Anterior cingulate cortex (tissue), 58 donors: ENCODE measurements at places on chromosomes 11 and 22.
A peak's percentile ranks its signal among the peaks of the same experiment; 100 is the strongest.

DNA sequence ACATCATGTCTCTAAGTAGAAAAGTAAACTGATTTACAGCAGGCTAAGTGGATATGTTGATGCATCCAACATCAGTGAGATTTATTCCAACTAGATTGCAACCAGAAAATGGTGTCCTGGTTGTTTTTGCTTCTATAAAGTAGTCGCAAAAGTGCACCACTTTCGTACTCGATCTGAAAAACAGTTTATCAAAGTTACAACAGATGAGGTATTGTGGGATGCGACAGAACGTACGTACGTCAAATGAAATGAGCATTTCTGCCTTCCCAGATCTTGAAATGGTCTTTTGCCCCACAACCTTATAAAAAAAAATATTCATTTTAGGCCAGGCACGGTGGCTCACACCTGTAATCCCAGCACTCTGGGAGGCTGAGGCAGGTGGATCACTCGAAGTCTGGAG lies 13.7 kb downstream of the GRAP2 start:
- no peak for DNase-seq

- no peak for DNase-seq
These were observed 11.0 kb upstream of the SHANK2 start for GRCh38 chr11:71263386-71263785.

- peak; percentile 15 for DNase-seq
These were observed 40.4 kb upstream of the AMPD3 start for GRCh38 chr11:10414659-10415058.

DNA sequence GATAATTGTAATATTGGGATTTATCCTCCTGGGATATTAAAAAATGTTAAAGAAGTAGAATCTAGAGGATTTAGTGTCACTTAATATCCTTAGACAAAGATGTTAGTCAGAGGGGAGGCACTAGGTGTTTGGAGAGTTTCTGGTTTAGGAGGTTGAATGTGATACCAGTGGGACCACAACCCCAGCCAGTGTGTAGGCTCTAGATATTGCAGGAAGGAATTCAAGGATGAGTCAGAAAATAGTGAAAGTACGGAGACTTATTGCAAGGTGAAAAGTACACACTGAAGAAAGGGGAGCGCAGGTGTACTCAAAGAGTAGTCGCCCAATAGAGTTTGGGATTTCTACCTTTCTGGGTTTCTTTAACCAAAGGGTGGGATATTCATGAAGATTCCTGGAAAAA lies 5.7 kb upstream of the TMEM41B start:
- no peak for DNase-seq

DNA sequence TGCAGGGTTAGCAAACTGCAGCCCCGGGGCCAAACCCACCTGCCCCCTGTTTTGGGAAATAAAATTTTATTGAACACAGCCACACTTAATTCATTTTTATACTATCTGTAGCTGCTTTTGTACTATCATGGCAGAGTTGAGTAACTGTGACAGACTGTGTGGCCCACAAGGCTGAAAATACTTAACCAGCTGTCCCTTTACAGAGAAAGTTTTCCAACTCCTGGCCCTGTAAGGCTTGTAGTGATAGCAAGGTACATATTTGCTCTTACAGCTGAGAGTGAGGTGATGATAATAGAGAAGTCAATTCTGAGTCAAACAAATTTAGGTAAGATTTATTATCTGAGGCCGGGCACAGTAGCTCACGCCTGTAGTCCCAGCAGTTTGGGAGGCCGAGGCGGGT lies 87.4 kb upstream of the SLC6A5 start:
- no peak for DNase-seq

GRCh38 chr11:12581923-12582322 lies 92.3 kb upstream of the TEAD1 start:
- no peak for DNase-seq

- peak; percentile 72 for DNase-seq
These were observed 64.7 kb upstream of the CD5 start for GRCh38 chr11:61037441-61038093.

DNA sequence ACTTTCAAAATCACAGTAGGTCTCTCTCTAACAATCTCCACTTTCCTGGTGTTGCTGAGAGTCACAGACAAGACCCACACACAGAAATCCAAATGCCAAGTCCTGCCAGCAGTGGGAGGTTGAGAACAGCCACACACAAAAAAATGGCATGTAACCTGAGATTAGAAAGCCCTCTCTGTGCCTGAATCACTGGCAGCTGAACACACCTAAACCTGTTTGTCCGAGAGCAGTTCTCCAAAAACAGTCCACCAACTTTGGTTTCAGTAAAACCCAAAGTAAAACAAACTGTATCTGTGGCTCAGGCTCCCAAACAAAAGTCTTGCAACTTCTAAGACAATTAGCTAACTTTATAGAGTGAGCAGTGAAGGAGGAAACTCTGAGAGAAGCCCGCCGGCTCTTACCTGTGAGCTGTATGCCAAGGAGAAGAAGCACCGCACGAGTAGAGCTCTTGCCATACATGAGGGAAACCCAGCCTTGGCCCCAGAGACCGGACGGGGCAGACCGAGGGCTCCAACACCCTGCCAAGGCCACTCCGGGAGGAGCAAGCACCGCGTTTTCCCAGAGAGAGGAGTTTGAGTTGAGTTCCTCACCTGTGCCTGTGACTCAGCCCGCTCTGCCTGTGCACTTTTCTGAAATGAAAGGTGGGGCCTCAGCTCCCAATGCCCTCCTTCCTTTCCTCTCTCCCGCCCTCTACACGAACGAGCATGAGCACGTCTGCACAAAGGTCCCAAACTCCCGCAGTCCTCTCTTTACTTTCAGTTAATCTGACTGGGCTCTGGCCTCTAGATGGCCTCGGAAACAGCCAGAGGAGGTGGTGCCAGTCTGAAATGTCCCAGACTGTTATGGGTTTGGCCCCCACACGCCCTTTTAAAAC lies at the start of gene MPZL2:
TSS of gene MPZL2 (minus strand) at position 603 of the 874 bp plus-strand sequence. CDS start at position 459, 144 bp downstream.
- no peak for DNase-seq

DNA sequence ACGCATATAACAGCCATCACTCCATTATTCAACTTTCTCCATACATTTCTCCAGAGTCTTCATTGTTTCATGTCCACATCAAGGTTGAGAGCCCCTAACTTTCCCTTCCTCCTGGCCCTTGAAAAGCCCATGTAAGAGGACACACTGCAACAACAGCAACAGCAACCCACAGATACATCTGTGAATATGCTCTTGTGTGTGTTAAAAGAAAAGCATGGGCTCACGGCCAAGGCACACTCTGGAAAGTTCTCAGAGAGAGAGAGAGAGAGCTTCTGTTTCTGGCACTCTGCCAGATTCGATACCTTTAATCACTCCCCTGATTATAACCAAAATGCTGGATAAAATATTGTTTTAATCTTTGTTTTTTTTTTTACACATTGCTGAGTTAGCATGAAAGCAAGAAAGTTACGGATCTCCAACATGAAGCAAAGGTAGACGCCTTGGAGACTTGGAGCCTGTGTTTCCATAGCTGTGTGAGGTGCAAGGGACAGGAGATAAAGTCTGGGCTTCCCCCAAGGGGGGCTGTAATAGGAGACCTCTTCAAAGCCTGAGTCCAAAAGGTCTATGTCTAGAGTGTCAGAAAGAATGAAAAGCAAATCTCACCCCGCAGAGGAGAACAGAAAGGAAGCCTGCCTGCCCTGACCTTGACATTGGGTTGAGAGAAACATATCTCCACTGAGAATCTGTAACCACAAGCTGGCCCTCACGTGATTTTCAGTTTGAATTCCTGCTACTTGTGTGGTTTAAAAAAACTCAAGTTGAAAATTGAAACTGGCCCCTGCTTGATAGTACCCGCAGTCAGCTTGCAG lies 33.7 kb upstream of the MPPED1 start:
- DNase-seq = no peak

- DNase-seq = no peak
These were observed 19.4 kb upstream of the PHOX2A start for GRCh38 chr11:72263361-72263760.

GRCh38 chr11:47914743-47915142 lies 65.6 kb upstream of the PTPRJ start:
- DNase-seq = no peak

DNA sequence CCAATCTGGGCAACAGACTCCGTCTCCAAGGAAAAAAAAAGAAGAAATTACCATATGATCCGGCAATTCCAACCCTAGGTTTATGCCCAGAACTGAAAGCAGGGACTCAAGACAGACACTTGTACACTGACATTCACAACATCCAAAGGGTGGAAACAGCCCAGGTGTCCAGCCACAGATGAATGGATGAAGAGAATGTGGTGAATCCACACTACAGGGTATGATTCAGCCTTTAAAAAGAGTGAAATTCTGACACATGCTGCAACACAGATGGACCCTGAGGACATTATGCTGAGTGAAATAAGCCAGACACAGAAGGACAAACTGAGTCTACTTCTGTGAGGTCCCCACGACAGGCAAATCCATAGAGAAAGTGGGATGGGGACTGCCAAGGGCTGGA lies 43.9 kb downstream of the SGSM3 start:
- DNase-seq = no peak

GRCh38 chr22:44721213-44721612 lies 19.2 kb downstream of the PRR5 start:
- no peak for DNase-seq

GRCh38 chr11:19378814-19379213 lies 138.1 kb upstream of the E2F8 start:
- DNase-seq = no peak

DNA sequence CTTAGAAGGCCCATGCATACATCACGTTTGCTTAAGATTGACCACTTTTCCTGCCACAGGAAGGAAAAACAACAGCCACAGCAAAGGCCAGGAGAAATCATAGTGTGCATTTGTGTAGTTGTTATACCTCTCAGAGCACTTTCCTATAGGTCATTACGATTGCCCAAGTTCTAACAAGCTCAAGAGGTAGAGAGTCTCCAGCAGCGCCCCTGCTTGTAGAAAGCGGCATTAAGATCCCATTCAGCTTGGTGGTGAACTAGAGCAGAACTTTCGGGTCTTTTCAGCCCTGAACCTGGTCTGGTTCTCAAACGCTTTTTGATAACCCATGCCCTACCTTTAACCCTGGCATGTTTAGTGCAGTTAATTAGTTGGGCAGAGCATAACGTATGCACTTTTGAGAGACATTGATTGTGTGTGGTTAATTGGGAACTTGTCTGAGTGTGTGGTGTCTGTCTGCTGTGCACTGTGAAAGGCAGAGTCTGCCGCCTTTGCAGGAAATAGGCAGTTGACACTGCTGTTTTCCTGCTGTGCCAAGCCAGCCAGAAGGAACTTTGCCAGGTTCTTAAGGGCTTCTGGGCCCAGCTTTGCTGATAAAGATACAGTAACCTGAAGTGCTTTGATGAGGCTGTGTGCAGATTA lies 109.9 kb upstream of the CLMP start:
- DNase-seq = no peak

- DNase-seq = no peak
These were observed 39.3 kb downstream of the MYEOV start for GRCh38 chr11:69333149-69333710.

DNA sequence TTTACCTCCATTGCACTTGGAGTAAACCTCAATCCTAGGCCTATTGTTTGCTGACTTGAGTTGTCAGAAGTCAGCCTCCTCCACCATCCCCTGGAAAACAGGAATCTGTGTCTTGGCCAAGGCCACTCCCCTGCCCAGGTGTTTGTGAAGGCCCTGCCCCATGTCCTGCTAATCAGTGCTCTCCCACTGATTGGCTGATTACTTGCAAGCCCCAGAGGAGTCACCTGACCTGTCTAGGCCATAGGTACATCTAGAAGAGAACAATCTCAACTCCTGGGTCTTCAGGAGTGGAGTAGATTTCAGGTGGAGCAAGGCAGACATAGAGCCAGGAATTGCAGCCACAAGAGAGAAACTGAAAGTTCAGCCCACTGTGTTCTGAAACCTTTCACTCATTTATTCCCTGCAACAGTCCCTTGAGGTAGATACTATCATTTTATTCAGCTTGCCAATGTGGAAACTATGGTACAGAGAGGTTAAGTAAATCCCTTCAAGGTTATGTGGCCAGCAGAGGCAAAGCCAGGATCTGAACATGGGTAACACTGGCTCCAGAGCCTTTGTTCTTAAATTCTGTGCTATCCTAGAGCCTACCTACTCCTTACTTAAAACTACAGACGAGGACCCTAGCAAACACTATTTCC lies 10.4 kb downstream of the OAF start:
- DNase-seq = no peak

DNA sequence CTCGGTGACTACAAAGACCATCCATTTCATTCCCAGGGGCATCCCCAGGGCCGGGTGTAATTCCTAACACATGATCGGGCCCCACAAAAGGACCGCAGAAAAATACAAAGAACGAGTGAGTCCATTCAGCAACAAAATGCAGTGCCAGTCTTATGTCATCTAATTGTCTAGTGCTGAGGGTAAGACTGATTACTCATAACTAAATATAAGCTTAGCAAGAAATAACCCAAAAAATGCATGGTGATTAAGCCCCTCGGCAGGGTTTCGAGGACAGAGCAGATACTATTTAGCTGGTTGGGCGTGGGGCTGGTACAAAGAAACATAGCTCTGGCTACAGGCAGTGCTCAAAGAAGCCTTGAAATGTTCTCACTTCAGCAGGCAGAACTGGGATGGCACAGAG lies 1078.9 kb downstream of the OPCML start:
- no peak for DNase-seq

- DNase-seq = peak; percentile 87
These were observed 6.0 kb upstream of the MAPK11 start for GRCh38 chr22:50276143-50276542.

DNA sequence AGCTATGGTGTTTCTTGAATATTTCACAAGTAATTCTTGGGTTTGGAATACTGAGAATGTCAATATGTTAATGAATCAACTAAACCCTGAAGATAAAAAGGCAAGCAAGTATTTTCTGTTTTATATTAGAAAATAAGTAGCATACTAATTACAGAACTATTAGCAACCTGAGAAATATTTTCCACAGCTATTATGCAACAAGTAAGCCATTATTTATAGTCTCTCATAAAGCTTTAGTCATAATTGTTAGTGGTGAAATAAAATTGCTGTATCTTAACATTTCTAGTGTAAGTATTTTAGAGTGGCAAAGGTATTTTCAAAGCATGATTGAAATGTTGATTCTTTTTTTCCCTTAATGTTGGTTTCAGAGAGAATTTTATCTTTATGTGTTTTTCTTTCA lies 53.3 kb downstream of the FAR1 start:
- DNase-seq = no peak

- DNase-seq = no peak
These were observed 213.3 kb downstream of the MYO18B start for GRCh38 chr22:25955323-25955722.

GRCh38 chr11:127452533-127452932 lies 452.0 kb upstream of the KIRREL3 start:
- no peak for DNase-seq

- no peak for DNase-seq
These were observed 130.6 kb downstream of the ETS1 start for GRCh38 chr11:128456566-128457268.

DNA sequence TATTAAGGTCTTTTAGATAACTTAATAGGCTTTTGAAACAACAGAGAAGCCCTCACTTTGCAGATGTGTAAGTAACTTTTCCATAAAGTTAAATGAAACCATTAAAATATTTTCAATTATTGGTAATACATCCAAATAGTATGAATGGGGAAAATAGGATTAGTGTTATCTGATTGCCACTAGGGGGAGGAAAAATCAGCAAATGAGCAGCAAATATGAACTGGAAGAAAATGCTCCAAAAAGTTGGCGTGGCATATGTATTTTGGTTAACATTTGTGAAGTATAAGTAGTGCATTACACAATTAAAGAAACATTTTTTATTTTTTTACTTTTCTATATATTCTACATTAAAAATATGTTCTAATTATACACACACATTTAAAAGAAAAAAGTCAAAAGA lies 259.8 kb upstream of the ANO5 start:
- DNase-seq = no peak
